Fibroblast of skin of back (primary cell): ENCODE measurements at places on chromosomes 16 and 17.

- DNase-seq: peak; percentile 70
Measured at GRCh38 chr16:8887952-8888560, 5.9 kb downstream of the LITAFD start.

DNA sequence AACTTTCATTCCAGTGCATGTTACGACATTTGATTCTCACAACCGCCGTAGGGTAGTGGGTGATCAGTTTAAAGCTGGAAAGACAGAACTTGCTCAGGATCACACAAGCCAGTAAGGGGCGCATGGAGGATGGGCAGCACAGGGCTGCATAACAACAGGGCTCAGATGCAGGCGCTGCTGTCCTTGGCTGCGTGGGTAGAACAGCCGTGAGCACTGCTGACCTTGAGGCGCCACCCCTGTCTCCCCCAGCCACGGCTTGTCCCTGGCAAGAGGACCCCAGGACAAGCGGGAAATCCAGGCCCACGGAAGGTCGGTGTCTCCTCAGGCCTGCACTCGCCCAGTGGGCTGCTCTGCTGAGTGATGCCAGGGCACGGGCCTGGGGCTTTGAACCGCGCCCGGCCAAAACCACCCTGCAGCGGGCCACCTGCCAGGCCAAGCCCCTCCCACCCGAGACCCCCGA, 84.7 kb downstream of the LMF1 start:
- no peak for DNase-seq

GRCh38 chr17:39536468-39536867, 71.3 kb downstream of the NEUROD2 start:
- no peak for DNase-seq

- peak; percentile 98 for DNase-seq
Measured at GRCh38 chr16:49620158-49620868, 235.6 kb downstream of the ZNF423 start.

- DNase-seq: no peak
Measured at GRCh38 chr17:31433811-31434726, 42.6 kb downstream of the RAB11FIP4 start.

DNA sequence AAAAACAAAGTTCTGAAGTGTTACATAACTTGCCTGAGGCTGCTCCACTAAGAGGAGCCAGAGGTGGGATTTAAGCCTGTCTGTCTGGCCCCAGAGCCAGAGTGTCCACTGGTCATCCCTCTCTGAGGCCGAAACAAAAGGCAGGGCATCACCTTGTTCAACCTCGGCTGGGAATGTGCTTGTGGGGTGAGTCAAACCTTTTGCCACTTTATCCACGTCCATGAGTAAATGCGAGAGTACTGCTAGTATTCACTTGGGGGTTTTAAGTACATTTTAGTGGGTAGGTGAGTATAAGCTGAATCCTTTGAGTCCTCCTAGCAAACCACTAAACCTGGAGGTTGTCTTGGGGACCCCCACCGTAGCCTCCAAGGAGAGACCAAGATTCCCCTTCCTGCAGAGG, 103.5 kb downstream of the STX8 start:
- DNase-seq: no peak

DNA sequence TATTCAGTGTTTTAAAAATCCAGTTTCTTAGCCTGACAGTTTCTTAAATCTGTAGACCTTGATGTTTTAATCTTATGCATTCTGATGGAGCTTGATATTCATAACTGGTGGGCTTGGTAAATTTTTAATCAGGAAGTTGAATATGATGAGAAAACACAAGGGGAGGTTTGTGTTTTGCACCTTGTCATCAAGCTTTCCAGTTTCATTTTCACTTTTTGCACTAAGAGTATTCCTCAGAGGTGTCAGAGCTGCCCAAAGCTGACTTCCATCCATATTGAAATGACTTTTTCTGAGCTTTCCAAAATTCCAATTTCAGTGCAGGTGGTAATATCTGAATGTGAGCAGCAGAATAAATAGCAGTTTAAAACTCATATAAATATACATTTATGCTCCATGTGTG, 555.0 kb upstream of the RBFOX1 start:
- DNase-seq: no peak

- DNase-seq: no peak
Measured at GRCh38 chr16:69725480-69726312, 664 bp downstream of the NQO1 start.

DNA sequence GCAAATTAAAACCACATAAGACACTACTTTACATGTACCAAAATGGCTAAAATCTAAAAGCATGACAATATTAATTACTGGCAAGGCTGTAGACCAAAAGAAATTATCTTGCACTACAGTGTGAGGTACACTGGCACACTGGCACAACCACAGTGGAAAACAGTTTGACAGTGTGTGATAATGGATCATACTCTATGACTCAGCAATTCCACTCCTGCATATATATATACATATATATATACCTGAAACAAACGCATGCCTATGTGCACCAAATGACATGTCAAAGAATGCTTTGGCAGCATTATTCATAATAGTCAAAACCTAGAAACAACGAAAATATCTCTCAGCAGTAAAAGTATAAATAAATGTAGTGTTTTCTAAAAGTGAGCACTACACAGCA, 4.6 kb upstream of the DYNLRB2 start:
- no peak for DNase-seq

DNA sequence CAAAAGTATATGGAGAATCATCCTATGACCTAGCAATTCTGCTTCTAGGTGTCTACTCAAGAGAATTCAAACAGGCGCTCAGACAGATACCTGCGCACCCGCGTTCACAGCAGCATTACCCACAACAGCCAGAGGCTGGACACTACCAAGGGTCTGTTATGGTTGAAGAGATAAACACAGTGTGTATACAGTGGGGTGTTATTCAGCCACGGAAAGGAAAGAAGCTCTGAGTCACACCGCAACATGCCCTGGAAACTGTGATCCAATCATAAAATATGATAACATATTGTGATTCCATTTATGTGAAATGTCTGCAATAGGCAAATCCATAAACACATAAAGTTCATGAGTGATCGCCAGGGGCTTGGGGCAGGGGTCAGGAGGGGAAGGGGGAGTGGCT, 18.0 kb upstream of the JPH3 start:
- DNase-seq: peak; percentile 46

- no peak for DNase-seq
Measured at GRCh38 chr17:59266745-59267144, 46.4 kb downstream of the GDPD1 start.

- DNase-seq: peak; percentile 60
Measured at GRCh38 chr17:29835435-29836351, 94.3 kb downstream of the SSH2 start.

DNA sequence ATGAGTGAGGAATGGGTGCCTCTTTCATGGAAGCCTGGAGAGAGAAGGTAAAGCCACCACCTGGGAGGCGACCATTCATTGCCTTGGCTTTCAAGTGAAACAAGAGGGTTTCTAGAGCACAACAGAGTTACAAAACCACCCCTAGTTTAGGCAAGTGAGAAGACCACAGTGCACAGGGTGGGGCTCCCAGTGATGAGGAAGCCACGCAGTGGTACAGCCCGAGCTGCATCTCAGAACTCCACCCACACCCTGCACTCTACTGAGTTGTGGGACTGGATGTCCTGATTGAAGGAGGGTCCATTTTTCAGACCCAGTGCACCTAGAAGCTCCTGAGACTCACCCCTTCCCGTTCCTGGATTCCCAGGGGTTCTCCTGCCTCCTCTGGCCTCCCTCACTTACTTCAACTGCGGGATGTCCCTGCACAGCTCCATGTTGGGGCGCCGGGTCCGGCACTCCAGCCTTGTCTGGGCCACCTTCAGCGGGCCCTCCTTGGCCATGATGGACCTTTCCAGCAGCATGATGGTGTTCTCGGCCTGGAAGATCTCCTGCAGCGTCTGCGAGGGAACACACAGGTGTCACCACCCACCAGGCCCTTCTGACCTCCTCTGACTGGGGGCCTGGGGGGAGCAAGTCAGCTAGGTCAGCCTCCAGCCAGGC, 55.1 kb upstream of the EMP2 start:
- DNase-seq: no peak

DNA sequence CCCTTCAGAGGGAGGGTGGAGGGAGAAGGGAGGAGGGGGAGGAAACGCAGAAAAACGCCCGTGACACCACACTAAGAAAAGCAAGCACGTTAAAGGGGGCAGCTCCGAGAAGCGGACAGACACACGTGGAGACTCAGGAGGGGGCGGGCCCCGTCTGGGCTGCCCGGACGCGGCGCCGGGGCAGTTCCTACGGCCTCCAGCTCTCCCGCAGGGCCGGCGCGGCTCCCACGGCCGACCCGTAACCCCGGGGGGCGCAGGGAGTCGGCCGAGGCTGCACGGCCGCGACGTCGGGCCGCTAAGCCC, 362 bp downstream of the KLHDC4 start:
- DNase-seq: no peak

GRCh38 chr16:67364600-67365235, 28.6 kb downstream of the TPPP3 start:
- no peak for DNase-seq

DNA sequence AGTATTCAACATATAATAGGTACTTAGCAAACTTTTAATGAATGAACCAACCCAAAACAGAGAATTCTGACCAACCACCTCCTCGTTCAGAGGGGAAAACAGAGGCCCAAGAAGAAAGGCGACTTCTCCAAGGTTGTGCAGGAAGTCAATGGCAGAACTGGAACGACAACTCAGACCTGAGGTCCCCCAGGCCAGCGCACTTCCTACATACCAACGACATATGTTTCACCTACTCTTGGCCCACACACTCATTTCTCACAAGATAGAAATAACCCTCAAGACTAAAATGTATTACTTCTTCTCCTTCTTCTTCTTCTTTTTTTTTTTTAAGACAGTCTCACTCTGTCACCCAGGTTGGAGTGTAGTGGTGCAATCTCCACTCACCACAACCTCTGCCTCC, 14.4 kb downstream of the CHCT1 start:
- no peak for DNase-seq

DNA sequence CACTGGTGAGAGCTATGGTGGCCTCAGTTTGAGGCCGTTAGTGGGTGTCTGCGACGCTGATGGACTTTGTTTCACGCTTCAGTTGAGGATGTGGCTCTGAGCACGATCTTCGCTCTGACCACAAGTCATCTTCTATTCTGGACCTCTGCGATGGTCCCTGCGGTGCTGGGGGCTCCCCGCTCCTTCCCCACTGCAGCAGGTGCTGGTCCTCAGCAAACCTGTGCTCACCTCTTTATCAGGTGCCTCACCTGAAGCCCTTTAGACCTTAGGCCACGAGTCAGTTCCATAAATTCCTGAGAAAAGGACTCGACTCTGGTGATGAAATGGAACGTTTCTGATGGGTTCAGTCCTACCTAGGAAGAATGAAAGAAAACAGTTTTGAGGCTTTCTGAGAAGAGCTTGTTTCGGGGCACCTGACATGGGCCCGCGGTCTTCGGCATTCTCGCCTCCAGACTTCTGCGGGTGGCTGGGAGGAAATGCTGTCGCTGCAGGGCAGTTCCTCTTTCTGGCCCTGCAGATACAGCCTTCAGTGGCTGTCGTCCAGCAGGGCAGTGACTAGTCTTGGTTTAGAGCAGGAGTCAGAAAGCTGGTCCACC, 4.7 kb downstream of the KCTD5 start:
- DNase-seq: no peak

DNA sequence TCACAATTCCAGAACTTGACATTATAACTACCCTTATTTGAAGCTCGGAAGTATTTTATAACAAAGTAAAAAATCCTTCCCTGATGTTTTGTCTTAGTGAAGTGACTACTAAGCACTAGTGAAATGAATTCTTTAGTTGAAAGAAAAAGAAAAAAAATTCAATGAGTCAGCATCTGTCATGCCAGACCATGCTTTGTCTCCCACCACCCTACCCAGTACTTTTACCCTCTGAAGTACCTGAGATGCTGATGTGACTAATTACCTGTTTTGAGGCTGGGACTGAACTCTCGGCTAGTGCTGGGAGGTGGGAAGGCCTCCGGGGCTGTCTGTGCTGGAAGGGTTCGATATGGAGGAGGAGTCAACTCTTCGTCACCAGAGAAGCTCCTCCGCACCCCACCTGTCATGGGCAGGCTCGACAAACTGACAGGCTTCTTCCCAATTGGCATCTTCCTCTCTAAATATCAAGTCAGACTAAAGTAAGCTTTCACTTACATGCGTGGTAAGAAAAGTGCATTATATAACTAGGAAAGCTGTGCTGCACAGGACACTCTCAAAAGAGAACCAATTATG, 19.6 kb downstream of the NME2 start:
- no peak for DNase-seq

DNA sequence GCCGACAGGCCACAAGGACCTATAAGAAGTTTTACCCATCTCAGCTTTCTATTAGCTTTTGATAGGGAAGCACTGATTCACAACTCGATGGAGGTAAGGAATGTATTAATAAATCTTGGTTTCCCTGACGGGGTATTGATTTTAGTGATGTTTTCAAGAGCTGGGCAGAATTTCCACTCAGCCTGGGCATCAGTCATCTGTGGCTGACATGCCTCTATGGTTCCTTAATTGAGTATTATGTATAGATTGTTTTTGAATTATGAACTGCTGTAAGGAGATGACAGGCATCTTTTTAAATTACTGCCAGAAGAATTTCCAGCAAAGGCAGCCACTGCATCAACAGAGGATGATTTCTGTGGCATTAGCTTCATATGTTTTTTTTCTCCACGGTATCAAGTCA, 128.6 kb downstream of the CPPED1 start:
- no peak for DNase-seq

DNA sequence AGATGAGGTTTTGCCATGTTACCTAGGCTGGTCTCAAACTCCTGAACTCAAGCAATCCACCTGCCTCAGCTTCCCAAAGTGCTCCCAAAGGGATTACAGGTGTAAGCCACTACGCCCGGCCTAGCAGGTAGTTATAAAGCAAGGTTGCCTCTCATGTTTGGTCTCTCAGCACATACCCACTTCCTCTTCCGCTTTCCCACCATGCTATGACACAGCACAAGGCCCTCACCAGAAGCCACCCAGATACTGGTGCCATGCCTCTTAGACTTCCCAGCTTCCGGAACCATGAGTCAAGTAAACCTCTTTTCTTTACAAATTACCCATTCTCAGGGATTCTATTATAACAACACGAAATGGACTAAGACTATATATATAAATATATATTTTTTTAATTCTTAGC, 143.6 kb downstream of the COPRS start:
- no peak for DNase-seq

- DNase-seq: no peak
Measured at GRCh38 chr17:29996458-29996857, 55.0 kb downstream of the EFCAB5 start.

GRCh38 chr16:79283578-79283977, 317.0 kb downstream of the MAF start:
- DNase-seq: no peak

- DNase-seq: peak; percentile 44
Measured at GRCh38 chr17:48457080-48457836, 27.2 kb upstream of the SKAP1 start.
